Frontal cortex (tissue), 4 donors: ENCODE measurements at places on chromosomes 6 and 20.

GRCh38 chr6:15793826-15794225 is 131.0 kb upstream of the DTNBP1 start:
- no peak for DNase-seq

DNA sequence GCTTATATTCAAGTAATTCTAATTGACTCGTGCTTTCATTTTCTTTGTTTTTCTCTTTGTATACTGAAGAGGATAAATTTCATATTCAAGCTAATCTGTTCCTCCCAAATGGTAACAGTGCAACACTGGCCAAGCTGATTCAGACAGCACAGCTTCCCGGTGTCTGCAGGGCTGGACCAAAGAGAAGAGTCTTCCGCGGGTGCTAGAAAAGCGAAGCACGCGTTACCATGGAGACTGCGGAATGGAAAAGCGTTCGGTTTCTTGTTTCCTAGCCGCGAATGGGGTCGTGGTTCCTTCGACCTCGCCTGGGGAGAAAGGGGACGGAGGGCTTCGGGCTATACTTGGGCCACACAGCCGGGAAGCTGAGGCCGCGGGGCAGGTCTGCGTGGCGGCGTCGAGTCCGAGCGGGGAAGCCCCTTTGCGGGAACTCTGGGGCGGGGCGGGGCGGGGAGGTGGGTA is 6.2 kb upstream of the ZNF311 start:
- DNase-seq: no peak

DNA sequence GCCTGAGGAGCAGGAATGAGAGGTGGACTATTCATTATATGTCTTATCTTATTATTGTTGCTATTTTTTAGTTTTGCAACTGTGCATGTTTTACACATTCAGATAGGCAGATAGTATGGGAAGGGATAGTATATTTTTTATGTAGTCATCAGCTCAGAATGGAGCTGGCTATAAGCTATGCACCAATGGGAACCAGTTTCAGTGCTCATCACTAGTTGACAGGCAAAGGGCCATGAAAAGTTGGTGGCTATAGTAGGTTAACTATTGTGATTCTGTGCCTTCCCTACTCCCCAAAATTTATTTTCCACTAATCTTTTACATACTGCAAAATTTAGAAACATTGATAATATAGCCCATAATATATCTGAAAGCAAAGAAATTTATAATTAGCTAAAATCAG is 5.3 kb upstream of the UBD start:
- DNase-seq: no peak

DNA sequence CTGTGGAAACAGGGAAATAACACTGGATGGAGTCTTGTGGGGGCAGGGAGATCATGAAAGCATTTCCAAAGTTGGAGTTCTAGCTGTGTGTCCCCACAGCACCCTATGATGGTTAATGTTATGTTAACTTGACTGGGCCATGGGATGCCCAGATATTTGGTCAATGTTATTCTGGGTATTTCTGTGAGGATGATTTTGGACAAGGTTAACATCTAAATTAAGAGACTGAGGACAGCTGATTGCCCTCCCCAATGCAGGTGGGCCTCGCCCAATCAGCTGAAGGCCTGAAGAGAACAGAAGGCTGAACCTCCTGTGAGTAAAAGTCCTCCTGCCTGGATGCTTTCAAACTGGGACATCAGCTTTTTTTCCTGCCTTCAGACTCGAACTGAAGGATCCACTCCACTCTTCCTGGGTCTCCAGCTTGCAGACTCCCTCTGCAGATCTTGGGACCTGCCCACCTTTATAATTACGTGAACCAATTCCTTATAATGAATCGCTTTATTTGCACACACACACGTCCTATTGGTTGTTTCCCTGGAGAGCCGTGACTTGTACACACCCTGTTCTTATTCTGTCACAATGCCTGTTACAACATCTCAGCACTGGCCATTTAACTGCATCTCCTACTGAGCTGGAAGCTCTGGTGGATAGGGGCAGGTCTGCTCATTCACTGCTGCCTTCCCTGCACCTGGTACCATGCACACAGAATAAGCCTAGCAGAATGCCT is 99.5 kb upstream of the IYD start:
- no peak for DNase-seq

DNA sequence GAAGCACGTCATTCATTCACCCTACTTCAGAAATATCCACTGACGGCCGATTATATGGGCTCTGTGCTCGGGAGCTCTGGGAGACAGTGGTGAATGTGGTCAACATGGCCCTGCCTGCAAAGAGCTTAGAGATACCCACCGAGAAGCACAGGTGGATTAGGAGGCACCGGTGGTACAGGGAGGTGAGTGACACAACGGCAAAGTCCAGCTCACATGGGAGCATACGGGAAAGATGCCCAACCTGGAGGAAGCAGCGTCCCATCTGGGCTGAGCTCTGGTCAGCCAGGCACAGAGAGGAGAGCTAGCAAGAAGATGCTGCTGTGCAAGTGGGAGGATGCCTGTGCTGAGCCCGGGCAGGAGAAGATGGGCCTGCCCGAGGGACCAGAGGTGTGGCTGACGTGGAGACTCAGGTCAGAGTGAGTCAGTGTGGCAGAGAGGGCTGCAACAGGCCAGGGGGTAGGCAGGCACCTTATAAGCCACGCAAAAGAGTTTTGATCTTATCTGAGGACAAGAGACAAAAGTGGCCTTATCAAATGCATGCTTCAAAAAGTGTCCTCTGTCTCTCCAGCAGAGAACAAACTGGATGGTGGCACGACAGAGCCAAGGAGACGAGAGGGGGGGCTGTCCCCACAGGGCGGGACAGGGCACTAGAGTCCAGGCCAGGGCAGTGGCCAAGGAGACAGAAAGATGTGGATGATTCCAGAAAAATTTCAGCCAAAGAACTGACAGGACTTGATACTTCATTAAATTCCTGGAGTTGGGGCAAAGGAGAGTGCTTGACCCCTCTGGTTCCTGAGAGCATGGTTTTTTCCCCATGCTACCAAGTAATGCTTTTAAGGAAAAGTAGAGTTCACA is 214.6 kb upstream of the SNX9 start:
- no peak for DNase-seq
